Pulmonary artery endothelial cell (primary cell): ENCODE measurements at places on chromosomes 3 and 15. TPM values are rescaled to one million over a fixed set of nuclear protein-coding genes. Genes with fewer than 3 reads are reported as not detected.

- DNase-seq = no peak
Measured at GRCh38 chr3:194075802-194076460, 60.0 kb upstream of the HES1 start.

DNA sequence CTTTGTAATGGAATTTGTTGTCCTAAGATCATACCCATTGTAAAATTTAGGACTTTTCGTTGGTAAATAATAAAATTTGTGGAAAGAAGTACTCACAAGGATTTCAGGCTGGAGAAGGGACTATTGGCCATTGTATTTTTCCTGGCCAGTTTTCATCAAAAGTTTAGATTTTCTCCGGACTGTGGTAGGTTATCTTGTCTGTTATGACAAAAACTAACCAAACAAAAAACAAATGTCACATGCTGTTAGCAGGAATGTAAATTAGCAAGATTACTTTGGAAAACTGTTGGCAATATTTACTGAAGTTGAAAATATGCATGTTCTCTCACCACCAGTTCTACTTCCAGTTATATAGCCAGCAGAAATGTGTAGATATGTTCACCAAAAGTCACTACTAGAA lies 27.8 kb downstream of the PDE8A start:
- DNase-seq = no peak

GRCh38 chr15:66893294-66893693 lies 172.1 kb upstream of the SMAD3 start:
- DNase-seq = no peak

DNA sequence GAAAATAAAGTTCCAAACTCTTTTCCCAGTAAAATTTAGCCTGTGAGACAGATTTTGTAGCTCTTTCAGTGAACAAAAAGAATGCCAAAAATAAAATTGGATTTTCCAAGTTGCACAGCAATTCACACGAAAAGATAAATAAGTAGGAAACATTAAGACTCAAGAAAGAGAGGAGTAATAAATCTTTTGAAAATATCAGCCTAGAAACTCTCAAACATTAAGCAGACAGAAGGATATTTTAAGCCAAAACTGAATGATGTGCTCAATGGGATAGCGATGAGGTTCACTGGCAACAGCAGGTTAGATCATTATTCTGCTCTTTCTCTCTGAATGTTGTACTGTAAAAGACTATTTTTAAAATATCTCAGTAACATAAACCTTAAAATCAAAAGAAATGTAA lies 115.0 kb downstream of the STAG1 start:
- DNase-seq = no peak

DNA sequence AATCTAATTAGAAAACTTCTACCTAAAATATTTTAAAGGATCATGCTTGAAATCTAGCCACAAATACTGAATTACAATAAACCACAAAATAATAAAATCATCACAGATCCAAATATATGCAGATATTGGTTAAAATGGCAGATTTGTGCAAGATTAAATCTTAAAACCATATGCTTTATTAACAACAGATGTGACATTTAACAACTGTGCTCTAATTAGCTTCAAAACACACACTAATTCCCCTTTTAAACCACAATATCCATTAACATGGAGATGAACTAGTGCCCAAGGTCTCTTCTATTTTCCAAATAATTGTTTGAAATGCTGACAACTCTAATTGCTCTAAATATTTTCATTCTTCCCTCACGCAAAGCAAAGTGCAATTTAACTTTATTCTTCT lies 1530.3 kb downstream of the SI start:
- no peak for DNase-seq

Gene SNX22
- total RNA-seq = 1.3 and 3.6 TPM in 2 replicates

DNA sequence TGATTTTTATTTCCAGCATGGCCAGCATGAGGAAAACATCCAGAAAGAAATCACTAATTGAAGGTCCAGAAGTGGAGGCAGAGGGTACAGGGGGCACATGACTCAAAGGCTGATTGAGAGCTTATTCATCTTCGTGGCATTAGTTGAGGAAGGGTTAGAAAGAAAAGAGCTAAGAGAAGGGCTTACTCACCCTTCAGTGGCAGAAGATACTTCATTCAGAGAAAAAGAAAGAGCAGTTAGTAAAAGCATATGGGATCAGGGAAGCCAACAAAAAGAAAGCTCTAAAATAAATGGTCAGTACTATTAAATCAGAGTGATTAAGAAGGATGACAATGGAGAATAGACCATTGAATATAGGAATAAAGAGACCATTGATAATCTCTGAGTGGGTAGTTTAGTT lies 25.2 kb downstream of the GAP43 start:
- no peak for DNase-seq

DNA sequence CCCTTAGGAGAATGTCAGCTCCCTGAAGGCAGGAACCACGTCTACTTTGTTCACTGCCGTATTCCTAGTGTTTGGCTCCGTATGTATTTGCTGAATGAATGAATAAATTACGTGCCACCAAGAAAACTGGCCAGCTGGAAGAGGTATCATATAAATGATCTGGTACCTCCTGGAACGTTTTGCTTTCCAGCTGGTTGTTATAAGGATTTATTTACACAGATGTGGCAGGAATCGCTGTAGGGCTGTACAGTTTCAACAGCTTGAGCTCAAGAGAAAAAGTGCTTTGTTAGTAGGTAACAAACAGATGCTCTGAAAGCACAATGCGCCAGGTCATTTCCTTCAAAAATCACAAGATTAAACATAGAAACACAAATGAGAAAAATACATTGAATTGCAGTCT lies 108.8 kb upstream of the ATP2B2 start:
- DNase-seq = no peak

Gene RHOV
- 0.07 TPM in 1 of 2 replicates, not detected in the other for total RNA-seq

Gene XCR1
- not detected in 2 replicates for total RNA-seq

Gene TRA2B
- total RNA-seq = 234 and 333 TPM in 2 replicates

GRCh38 chr3:167507954-167508353 lies 34.1 kb upstream of the SERPINI2 start:
- DNase-seq = no peak

Gene SPTSSB
- not detected in 2 replicates for total RNA-seq

- DNase-seq = peak; percentile 63
Measured at GRCh38 chr3:133540896-133541674, 32.4 kb upstream of the CDV3 start.

GRCh38 chr3:81837071-81837593 lies 75.7 kb upstream of the GBE1 start:
- no peak for DNase-seq

GRCh38 chr3:16468002-16468335 lies 45.5 kb downstream of the RFTN1 start:
- no peak for DNase-seq

- no peak for DNase-seq
Measured at GRCh38 chr3:45079715-45080114, 53.6 kb downstream of the CLEC3B start.

DNA sequence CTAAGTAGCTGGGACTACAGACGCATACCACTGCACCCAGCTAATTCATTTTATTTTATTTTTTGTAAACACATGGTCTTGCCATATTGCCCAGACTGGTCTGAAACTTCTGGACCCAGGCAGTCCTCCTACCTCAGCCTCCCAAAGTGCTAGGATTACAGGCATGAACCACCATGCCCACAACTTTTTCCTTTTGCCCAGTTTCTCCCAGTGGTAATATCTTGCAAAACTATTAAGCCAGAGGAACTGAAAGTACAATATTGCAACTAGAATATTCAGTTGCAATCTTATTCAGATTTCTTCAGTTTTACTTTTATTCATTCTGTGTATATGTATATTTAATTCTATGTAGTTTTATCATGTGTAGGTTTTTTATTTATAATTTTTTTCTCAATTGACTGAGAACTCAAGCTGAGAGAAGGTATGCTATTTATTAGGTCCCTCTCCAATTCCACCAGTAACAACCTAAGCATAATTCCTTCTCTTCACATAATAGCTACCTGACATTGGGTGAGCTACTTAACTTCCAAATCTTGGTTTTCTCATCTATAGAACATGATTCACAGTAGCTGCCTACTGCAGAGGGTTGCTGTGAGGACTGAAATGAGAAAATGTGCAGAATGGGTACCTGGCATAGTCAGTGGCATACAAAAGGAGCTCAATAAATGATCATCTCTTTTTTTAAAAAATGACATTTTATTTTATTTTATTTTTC lies 30.8 kb downstream of the KLHL18 start:
- no peak for DNase-seq

- no peak for DNase-seq
Measured at GRCh38 chr3:45032113-45032512, 6.0 kb downstream of the CLEC3B start.

Gene FEZF2
- not detected in 2 replicates for total RNA-seq

GRCh38 chr3:87756616-87757015 lies 302.2 kb downstream of the CGGBP1 start:
- no peak for DNase-seq

GRCh38 chr3:173753593-173753992 lies 356.0 kb downstream of the NLGN1 start:
- no peak for DNase-seq
